ENCODE measurements at places on chromosomes 3 and 15.

DNA sequence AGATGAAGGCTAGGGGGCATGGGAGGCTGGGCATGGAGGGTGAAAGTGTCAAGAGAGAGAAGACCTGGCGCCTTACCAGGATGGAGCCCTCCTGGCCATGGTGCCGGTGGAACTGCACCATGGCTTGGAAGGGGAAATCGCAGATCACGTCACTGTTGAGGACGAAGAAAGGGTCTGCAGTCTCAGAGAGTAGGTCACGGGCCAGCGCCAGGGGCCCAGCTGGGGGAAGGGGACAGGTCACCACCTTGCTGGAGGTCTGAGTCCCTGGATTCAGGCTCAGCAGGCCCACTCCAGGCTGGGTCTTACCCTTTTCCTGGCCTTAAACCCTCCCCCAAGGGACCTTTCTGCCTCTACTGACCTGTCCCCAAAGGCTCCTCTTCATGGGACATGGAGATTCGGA lies 855 bp downstream of the GMPPB start:
- no peak for DNase-seq

GRCh38 chr15:91660174-91660649 lies 193.3 kb upstream of the SLCO3A1 start:
- no peak for DNase-seq

- no peak for DNase-seq
These were observed 523.1 kb downstream of the ROBO2 start for GRCh38 chr3:77563012-77563411.

- no peak for DNase-seq
These were observed 25.3 kb downstream of the STARD5 start for GRCh38 chr15:81298611-81299010.

DNA sequence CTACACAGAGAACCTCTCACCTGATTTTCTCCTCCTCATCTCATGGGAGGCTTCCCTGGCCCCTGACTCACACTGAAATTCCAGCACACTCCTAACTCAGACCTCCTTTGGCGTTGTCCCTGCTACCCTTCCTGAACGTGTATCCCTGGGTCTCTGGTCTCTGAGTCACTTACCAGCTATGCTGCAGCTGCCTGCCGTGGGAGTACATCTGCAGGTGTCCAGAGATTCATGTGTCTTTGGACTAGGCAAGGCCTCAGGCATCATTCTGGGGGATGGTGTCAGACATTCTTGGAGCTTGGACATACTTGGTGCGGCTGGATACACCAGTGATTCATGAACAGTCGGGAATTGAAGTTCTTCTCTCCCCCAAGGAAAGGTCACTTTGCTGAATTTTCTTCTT lies 148.8 kb upstream of the TRIM42 start:
- DNase-seq, result no peak

- DNase-seq, result no peak
These were observed 7.7 kb downstream of the CCR2 start for GRCh38 chr3:46361408-46362283.

GRCh38 chr3:86731501-86731901 lies 259.4 kb downstream of the VGLL3 start:
- no peak for DNase-seq

DNA sequence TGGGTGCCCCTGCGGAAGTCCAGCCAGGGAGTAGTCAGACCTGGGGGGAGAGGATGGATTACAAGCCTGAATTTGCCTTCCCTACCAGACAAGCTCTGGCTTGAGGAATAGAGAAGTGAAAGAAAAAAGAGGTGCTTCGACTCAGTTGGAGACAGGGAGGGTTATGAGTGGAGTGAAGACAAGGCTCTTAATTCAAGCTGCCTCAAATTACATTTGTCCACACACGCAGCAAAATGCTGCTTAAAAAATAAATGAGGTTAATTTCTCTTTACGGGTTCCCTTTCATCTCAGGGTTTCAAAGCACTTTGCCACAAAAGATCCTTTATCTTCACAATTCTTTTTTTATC lies 49.0 kb upstream of the SLC4A7 start:
- DNase-seq, result no peak

DNA sequence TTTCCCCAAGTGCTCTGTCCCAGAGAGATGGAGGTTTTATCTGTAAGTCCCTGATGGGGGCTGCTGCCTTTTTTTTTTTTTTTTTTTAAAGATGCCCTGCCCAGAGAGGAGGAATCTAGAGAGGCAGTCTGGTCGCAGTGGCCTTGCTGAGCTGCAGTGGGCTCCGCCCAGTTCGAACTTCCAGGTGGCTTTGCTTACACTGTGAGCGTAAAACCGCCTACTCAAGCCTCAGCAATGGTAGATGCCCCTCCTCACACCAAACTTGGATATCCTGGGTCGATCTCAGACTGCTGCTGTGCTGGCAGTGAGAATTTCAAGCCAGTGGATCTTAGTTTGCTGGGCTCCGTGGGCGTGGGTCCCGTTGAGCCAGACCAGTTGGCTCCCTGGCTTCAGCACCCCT lies 51.6 kb downstream of the SLC2A2 start:
- no peak for DNase-seq

DNA sequence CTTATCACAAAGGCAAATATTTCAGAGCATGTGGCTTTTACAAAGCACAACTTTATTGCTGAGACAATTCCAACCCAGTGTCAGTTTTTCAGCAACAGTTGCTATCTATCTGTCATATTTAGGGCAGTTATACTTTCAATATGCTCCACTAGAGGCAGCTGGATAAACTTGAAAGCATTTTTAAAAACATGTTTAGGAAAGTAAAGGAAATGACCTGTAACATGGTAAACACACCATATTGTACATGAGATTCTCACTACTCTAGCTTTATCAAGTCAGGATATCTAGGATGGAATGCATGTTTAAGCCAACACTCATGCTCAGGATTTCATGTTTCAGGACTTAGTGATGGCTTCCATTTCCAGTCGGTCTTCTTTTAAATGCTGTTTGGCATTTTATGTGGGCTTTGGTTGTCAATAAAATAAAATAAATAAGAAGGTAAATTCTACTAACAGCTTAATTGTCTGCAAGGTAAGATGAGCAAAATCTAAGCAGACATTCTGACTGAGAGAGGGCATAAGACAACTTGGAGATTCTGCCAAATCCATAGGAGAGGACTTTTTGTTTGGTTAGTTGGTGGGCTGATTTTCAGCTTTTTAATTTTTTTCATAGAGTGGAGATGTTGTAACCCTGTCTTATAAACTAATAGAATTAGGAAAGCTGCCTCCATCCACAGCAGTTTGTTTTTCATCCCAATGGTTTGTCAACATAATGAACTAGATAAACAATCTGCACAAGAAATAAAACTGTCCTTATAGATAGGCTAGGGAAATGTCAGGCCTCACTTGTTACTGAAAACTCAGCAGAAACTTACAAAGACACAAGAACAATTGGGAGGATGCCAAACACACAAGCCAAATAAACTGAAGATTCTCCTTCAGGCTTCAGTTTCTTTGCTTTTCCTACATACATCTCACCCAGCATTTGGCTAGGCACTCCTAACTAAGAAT lies 63.4 kb upstream of the CPB1 start:
- no peak for DNase-seq

- DNase-seq, result no peak
These were observed 40.5 kb downstream of the ARMC8 start for GRCh38 chr3:138227650-138228049.

GRCh38 chr3:149638228-149639092 lies 19.4 kb downstream of the WWTR1 start:
- peak; percentile 60 for DNase-seq

- no peak for DNase-seq
These were observed 81.1 kb downstream of the NUP210 start for GRCh38 chr3:13338996-13339395.

DNA sequence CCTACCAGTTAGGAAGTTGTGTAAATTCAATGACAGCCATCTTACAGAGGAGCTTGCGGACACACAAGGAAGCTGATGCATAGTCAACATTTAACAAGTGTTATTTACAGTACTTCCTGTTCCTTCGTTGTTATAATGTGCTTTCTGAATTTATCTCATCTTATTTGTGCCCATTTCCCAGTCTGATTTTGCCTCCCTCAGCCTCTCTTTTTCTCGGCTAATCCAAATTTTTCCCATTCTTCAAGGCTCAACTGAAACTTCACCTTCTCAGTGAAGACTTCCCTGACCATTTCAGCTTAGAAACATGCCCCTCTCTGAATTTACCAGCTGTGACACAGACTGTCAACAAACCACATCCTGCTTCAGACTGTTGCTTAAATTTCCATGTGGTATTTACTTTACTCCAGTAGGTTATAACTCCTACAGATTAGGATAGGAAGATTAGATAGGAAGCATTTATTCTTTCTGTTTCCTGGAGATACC lies 55.7 kb upstream of the CP start:
- DNase-seq, result no peak

GRCh38 chr3:17755836-17756235 lies 13.4 kb upstream of the TBC1D5 start:
- no peak for DNase-seq

GRCh38 chr3:155032918-155033317 lies 47.2 kb upstream of the MME start:
- DNase-seq, result no peak

- DNase-seq, result no peak
These were observed 102.9 kb upstream of the NR2E3 start for GRCh38 chr15:71707230-71708050.

DNA sequence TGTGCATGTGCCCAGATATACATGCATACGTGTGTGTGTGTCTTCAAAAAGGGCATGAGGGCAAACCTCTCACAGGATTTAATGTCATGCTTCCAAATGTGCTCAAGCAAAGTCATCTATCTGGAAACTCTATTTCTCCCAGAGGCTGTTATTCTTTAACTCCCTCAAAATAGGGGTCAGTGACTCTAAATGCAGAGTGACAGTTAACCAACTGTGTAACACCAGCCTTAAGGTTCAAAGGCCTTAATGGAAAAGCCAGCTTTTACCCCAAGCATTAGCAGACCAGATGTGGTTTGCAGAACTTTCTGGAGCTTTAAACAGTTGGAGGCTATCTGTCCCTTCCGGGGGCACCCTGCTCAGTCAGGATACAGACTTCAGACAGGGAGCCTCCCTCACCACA lies 70.4 kb upstream of the SLC7A14 start:
- DNase-seq, result no peak

DNA sequence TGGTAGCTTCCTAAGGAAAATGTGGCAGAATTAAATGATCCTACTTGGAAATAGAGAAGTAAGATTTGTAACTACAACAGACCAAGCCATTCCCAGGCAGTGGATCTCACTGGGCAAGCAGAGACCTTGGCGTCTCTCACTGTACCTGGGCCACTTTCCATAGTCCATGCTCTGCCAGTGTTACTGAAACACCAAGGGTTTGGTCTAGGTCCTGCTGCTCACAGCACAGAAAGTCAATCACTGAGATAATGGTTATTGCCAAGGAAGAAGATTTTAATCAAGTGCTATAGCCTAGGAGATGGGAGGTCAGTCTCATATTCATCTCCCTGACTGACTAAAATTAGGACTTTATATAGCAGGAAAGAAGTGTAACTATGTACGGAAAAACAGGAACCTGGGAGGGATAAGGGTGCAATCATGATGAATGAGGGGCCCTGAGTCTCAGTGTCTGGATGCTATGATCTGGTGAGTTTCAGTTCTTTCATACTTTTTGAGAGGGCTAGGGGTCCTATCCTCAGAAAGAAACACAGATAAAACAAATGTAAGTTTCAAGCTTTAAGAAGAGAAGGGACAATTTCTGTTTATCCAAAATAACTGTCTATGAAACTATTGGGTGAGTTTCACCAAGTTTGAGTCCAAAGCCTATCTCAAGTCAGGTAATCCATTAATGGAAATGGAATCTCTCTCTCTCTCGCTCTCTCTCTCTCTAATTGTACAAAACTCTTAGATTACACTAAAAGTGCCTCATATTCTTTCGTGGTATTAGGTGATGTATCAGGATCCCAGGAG lies 20.6 kb downstream of the GPR15 start:
- no peak for DNase-seq

GRCh38 chr15:41792000-41792637 lies 17.8 kb downstream of the MAPKBP1 start:
- peak; percentile 96 for DNase-seq

DNA sequence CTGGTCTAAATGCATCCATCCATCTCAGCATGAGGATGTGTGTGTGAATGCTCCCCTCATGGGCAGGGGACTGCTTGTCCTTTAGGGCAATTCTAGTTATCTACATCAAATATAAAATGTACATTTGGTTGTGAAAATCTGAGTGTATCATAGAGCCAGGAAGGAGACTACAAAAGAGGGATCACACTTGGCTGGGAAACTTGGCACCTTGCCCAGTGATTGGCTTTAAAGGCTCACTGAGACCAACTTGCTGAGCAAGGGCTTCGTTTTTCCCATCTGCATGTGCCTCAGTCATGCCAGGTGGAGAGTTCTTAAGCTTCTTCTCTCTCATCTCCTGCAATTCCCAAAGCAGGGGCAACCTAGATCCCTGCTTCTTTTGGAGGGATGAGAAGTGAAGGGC lies 5.2 kb downstream of the CAPN3 start:
- DNase-seq, result no peak

DNA sequence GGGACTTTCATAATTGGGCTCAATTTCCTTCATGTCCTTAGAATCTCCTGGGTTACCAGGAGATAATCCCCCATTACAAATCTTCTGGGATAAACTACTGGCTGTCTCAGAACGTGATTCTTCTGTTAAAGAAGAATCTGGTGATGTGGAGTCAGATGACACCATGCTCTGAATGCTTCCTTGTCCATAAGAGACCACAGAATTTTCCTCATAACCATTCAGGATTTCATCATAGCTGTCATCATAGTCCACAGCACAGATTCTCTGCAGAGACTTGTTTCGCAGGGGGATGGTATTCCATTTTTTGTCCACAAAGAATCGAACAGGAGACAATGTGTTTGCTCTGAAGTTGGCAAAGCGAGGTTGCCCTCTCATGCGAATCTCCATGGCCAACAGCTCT lies 109.8 kb upstream of the TSPAN3 start:
- DNase-seq, result no peak

- no peak for DNase-seq
These were observed 48.8 kb downstream of the WWTR1 start for GRCh38 chr3:149608987-149609386.

DNA sequence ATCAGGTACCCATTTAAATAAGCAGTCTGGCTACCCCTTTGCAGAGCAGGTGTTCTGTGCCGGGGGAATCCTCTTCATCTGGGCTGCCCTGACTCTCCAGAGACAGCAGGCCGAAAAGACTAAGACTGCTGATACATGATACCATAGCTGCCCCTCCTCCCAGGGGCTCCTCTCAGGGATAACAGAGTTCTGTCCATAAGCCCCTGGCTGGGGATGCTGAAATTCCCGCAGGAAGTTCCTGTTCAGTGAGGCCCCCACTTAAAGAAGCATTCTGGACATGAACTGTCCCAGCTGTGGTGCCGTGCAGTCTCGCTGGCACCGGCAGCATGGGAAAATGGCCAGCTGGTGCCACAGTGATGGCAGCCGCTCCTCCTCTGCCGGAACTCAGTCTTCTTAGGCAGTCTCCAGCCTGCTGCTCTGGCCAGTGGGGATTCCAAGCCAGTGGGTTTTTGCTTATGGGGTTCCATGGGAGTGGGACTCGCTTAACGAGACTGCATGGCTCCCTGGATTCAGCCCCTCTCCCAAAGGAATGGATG lies 1026.2 kb downstream of the NAALADL2 start:
- no peak for DNase-seq

- no peak for DNase-seq
These were observed 39.5 kb upstream of the SCAANT1 start for GRCh38 chr3:63951492-63952247.

Measured in NCI-H1436 treated with DMSO at 0.1 percent for 48 hours (cell line).